Esophagus squamous epithelium (tissue), 5 donors: ENCODE measurements at places on chromosomes 6 and 20. TPM values are rescaled to one million over a fixed set of nuclear protein-coding genes. Genes with fewer than 3 reads are reported as not detected.

The ABCC10 gene
- total RNA-seq, result 10.8 TPM

The ACOT8 gene
- 34.3 TPM for total RNA-seq

DNA sequence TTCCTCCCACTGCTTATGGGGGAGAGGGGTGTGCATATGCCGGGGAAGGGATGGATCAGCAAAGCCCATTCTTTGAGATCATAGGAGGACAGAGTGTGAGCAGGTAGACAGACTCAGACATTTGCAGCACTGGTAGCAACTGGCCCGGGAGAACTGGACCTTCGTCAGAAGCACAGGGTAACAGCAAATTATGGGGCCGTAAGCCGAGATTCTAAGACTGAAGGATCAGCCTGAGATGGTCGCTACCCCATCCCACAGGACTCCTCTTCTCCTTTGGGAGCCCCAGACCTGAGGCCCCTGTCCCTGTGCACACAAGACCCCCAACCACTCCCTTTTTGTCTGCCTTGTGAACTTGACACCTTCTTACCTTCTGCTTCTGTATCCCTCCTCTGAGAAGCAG is 106.5 kb downstream of the TOX2 start:
- H3K27me3 ChIP-seq, result no peaks in the 10 kb centered on the region
- DNase-seq, result no peak

- no peak for DNase-seq
- H3K36me3 ChIP-seq, result no peaks in the 10 kb centered on the region
- no peak overlapping the region for H3K4me3 ChIP-seq
- no peak overlapping the region for H3K27ac ChIP-seq
These were observed 319.0 kb downstream of the HACE1 start for GRCh38 chr6:104540743-104541142.

GRCh38 chr6:46325561-46326530 is 155.1 kb upstream of the ENPP5 start:
- no peaks in the 10 kb centered on the region for H3K36me3 ChIP-seq
- H3K4me3 ChIP-seq, result no peak overlapping the region
- no peak overlapping the region for H3K27ac ChIP-seq
- H3K27me3 ChIP-seq, result no peaks in the 10 kb centered on the region
- H3K4me1 ChIP-seq, result peaks cover 20% of the 10 kb centered on the region

DNA sequence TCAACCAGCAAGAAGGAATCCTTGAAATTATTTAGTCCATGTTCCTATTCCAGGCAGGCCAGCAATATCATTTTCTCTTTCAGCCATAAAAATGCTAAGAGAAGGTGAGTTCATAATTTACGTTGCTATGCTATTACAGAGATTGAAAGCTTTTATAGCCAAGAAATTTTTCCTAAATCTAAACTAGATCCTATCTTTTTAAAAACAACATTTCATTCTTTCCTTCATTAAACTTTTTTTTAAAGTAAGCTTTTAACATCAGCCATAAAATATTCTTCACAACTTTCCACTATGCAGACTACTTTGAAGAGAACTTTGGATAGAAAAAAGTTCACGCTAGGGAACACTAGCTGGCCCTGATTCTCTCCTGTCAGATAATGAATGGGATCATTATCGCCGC is 159.8 kb downstream of the RPS12 start:
- H3K27ac ChIP-seq, result no peak overlapping the region
- no peaks in the 10 kb centered on the region for H3K4me1 ChIP-seq
- DNase-seq, result no peak
- H3K27me3 ChIP-seq, result no peaks in the 10 kb centered on the region
